ENCODE measurements at places on chromosomes 6 and 20.
A peak's percentile ranks its signal among the peaks of the same experiment; 100 is the strongest.

DNA sequence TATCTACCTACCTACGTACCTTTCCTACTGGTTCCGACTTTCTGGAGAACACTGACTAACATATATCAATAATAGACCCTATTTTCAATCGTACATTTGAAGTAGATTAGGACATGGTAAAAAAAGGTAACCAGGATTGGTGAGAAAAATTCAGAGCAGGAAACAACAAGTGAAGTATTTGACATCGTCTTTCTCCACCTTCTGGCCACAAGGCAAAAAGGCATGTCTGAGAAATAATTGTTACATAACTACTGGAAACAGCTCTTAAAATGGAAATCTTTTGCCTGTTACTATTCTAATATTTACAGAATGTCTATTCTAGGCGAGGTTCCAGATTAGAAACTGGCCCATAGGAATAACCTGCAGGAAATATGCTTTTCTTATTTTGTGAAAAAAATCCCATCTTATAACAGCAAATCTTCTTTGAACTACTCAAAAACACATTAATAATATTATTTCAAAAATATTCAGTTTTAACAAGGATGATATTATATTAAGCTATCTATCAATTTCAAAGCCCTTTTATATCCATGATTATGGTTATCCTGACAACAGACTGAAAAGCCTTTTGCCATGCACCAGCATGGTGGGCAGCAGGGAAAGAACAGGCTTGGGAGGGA is 80.8 kb downstream of the RCAN2 start:
- no peak for DNase-seq

- DNase-seq = no peak
Measured at GRCh38 chr6:104896914-104897313, 37.2 kb upstream of the HACE1 start.

DNA sequence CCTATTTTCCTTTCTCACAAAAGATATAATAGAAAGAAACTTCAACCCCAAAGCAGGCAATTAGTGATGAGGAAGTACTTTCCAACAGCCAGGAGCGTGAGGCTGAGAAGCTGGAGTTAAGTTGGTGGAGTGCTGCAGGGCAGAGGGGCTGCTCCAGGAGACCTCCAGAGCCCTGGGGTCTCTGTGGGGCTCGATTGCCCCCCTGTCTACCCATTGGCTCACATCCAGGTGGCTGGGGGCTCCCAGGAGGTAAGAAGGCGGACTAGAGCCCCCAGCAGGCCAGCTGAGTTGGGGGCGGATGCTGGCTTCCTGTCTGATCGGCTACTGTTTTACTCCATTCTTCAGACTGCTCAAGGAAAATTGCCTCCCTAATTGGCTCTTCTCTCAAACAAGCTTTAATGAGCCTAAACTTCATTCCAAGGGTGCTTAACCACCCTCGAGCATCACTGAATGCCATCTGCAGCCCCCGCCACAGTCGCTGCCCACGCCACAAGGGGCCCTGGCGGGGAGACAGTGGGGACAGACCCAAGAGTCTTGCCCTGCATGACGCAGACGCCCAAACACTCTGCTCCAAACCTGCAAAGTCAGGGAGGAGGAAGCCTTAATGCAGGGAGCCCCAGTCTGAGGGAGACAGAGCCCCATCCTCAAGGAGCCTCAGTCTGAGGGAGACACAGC is 78.6 kb downstream of the MDGA1 start:
- no peak for DNase-seq

GRCh38 chr6:67047996-67048395 is 1341.0 kb upstream of the EYS start:
- no peak for DNase-seq

DNA sequence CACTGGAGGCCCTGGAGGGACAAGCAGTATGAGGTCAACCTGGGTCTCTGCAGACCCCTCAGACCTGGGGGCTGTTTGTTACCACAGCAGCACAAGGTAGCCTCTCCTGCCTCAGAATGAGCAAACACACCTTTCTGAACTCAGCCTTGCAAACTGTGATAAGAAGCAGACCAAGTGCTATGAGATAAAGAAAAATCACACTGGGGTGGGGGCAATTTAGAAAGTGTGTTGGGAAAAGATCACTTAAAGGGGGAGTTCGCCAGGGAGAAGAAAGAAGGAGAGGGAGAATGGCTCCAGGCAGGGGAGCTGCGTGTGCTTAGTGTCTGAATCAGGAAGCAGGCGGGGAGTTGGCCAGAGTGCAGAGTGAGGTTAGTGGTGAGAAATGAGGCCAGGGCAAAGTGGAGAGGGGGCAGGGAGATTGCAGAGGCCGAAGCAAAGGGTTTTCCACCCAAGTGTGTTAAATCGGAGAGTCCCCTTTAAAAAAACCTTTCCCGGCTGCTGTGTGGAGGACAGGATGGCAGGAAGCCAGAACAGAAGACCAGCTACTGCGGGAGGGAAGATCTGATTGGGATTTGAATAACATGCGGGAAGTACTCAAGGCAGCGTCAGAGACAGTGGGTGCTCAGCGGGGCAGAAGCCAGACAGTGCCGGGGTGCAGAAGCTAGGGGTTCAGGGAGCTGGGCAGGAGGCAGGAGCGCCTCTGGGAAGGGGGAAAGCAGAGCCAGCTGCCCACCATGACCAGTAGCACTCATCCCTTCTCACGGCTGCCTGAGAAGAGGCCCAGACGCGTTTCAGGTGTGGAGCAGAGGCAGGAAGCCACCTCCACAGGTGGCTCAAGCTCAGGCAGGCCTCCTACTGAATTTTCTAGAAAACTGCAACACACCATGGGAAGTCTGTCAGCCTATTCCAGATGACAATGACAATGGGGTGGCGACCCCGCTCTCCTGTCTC is 9.0 kb downstream of the ADA start:
- DNase-seq = peak; percentile 58

- no peak for DNase-seq
Measured at GRCh38 chr6:143811501-143812157, 31.5 kb upstream of the LTV1 start.

DNA sequence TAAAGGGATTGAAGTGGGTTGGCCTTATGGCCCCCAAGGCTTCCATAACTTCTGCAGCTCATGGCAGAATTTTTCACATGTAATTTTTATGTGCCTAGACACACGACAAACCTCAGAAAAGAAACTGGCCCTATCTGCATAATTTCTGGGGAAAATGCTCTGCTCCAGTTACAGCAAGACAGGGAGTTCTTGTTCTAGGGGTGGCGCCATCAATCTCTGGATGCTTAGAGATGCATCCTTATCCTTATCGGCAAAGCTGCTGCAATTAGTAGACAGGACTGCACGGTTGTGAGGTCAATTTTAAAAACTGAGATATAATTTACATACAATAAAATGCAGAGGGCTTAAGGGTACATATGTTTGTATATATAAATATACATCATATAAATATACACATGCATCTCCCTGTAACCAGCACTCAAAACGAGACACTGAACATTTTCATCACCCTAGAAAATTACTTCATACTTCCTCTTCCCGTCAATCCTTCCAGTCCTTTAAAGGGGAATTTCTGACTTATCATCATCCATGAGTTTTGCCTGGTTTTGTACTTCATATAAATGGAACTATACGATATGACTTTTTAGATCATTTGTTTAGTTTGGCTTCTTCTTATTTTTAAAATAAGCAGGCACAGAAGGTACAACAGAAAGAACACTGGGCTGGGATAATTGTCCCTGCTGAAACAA is 10.2 kb downstream of the ELMO2 start:
- DNase-seq = no peak

DNA sequence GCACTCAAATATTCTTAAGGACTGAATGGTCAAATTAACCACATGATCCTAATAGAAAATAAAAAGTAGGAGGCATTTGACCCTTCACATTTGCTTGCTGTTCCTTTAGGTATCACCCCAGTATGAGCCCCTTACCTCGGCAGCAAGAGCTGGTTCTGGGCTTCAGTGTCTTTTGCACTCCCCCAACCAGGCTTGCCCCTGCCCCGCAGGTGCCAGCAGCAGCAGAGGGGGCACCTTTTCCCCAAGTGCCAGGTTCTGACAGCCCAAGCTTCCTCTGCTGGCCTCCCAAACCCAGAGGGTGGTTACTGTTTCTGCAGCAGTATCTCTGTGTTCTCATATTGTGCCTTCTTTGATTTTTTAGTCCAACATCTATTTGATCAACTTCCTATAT is 23.2 kb downstream of the UBE2V1 start:
- no peak for DNase-seq

DNA sequence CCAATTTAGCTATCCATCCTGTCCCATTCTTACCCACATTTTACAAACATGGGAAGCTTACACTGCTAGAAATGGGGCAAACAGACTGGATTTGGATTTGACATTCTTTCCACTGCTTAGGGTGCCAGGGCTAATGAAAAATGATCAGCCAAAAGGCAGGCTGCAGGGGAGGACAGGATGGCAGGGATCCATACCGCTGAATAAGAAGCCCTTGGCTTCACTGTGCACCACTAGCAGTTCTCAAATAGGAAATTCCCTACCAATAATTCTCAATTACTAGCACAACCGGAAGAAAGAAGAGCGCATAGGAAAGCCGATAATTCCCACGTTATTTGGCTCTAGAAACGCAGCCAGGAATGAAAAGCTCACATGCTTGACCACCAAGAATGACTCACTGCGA is 73.1 kb downstream of the NDUFAF5 start:
- no peak for DNase-seq

DNA sequence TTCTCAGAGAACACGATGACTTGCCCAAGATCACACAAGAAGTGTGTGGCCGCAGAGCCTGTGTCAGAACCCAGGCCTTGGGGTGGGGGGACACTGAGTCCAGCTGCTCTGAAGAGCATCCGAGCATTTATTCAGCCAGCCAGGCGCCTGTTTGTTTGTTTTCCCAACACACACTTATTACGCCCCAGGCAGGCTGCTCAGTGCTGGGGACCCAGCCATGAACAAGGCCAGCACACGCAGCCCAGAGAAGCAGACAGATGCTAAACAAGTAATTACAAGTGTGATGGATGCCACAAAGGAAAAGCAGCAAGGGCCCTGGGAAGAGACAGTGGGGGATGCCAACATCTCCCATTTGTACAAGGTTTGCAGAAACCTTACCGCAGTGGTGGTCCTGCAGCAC is 19.4 kb upstream of the SIRPA start:
- DNase-seq = no peak

GRCh38 chr6:130755368-130756034 is 71.7 kb upstream of the SMLR1 start:
- DNase-seq = no peak

DNA sequence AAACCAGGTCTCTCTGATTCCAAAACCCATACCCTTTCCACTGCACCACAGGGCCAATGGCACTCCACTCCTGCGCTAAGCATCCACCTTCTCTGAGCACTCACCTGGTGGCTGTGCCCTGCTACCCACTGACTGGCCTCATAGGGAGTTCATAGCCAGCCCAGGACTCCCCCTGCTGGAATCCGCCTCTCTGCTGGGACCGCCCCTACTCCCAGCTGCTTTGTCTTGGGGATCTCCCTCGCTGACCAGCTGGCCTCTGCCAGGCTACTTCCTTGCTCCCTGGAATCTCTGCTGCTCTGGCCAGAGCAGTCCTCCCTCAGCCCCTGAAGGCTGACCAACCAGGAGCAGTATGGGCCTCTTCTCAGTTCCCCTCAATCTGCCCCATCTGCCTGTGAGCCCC is 129.7 kb downstream of the FAXC start:
- DNase-seq = no peak

GRCh38 chr20:35144694-35145093 is 2.4 kb downstream of the EDEM2 start:
- no peak for DNase-seq

GRCh38 chr20:3595541-3595940 is 67.7 kb downstream of the GFRA4 start:
- no peak for DNase-seq

GRCh38 chr20:57819291-57819690 is 109.5 kb upstream of the PMEPA1 start:
- no peak for DNase-seq

DNA sequence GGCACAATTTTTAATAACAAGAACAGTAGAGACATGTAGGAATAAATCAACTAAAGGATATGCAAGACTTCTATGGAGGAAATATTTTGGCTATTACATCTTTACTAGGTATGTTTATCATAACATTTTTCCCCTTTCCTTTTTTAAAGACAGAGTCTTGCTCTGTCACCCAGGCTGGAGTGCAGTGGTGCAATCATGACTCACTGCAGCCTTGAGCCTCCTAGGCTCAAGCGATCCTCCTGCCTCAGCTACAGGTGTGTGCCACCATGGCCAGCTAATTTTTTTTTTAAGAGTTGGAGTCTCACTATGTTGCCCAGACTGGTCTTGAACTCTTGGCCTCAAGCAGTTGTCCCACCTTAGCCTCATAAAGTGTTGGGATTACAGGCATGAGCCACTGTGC is 37.0 kb downstream of the AKAP7 start:
- DNase-seq = no peak

DNA sequence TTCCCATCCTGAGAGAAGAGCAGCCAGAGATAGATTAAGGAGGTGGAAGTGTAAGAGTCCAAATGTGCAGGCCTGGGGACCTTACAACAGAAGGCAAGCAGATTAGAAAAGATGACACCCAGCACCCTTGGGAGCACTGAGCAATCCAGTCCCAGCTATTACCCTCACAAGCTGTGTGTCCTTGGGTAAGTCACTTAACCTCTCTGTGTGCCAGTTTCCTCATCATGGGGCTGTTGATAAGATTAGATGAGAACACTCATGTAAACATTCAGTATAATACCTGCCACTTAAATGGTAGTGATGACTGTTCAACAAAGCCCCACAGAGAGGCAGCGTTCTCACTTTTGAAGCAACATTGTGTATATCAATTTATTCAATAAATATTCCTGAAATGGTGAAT is 114.8 kb upstream of the CST7 start:
- no peak for DNase-seq

- no peak for DNase-seq
Measured at GRCh38 chr6:16338577-16339264, 100.3 kb downstream of the GMPR start.

- DNase-seq = no peak
Measured at GRCh38 chr20:49167811-49168507, 20.2 kb downstream of the STAU1 start.

GRCh38 chr20:45311589-45312211 is 3.6 kb upstream of the MATN4 start:
- DNase-seq = no peak

DNA sequence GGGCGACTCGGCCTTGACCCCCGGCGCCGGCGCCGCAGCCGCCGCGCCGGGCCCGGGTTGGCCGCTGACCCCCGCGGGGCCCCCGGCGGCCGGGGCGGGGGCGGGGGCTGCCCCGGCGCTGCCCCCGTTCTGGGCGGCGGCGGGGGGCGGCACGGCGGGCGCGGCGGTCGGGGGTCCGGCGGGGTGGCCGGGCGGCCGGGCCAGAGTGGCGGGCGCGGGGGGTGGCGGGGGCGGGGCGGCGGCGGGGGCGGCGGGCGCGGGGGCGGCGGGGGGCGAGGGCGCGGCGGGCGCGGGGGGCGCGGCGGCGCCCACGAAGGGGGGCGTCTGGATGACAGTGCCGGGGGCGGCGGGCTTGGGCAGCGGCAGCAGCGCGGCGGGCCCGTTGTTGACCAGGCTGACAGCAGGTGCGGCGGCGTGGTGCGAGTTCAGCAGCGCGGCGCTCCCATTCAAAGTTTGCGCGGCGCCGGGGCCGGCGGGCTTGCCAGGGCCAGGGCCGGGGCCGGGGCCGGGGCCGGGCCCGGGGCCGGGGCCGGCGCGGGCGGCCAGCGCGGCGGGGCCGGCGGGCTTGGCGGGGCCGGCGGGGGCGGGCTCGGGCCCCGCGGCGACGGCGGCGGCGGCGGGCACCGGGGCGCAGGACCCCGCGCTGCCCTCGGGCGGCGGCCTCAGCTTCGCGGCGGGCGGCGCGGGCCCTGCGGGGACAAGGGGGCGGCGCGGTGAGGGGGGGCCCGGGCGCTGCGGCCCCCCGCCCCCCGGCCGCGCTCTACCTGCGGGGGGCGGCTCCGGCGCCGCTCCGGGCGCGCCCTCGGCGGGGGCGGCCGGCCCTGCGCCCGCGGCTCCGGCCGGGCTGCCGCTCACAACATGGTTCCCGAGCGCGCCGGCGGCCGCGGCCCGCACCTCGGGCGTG is 659 bp downstream of the TAF4 start:
- DNase-seq = no peak
